ENCODE measurements at places on chromosomes 4 and X.

DNA sequence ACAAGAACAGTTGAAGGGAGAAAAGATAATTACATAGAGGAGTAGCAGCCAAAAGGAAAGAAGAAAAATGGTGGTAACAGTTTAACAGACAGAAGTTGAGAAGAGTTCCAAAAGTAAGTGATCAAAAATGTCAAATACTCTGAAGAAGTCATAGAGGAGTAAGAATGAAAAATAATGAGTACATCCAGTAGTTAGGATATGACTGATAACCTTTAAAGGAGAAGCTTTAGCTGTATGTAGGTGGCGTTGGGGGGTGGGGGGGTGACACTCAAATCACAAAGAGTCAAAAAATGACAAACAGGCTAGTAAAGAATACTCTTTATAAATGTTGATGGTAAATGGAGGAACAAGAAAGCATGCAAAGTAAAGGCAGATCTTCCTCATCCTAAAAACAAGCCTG lies 40.6 kb downstream of the RAB33A start:
- no peak for DNase-seq

DNA sequence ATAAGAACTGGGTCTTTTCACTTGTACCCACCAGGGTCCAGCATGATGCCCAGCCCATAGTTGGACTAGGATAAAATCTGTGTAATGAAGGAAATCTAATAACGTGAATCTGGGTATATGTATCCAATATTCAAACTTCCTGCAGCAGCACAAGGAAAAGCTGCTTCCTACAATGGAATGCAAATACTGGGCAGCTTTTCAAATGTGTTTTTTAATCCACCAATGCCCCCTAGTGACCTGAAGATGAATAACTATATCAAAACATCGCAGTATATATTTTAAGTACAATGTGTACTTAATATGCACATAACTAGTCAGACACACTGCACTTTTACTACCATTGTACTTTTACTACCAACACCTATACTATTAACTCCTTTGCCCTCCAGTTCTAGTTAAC lies 5.3 kb downstream of the APOO start:
- no peak for DNase-seq

DNA sequence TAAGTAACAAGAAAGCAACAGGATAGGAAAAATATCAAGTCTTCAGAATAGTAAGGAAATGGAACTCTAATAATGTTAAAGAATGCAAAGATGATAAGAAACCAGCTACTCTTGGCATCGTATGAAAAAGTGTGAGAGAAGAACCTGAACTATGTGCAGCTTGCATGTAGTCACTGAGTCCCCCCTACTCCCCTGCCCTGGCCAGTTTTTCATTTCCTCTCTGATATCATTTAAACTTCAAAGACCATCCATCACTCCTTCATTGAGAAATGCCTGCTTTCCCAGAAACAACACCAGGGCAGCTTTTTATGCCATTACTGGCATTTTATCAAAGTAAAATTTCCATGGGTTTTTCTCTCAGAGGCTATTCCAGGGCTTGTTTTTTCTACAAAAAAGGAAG lies 28.1 kb downstream of the INPP4B start:
- DNase-seq = no peak

DNA sequence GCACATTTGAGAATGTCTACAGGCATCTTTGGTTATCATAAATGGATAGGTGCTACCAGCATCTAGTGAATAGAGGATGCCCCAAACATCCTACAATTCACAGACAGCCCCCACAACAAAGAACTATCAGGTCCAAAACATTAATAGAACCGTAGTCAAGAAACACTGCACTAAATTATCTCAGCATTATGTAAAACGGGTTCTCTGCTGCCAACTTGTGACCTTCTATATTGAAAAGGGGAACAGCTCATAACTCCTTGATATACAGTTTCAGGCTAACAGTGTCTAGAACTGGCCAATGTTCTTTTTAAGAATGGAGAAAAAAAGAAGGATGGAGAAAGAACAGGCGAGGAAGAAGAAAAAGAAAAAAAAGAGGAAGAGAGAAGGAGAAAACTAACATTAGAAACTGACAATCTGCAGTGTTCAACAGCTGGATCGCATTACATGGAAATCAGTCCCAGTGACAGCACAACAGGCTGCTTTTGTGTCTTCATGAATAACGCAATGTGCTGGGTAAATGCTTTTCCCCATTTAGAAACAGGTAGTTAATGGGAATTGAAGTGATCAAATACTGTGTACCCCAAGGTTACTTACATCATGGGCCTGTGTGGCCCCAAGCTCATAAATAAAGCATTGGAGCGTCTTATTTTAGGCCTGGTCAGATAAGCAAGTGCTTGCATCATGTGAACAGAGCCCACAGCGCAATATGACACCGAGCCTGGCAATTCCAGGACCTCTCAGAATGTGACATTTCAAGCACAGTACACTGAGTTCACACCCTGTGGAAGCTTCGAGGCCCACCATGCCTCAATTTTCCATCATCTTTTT lies 339.5 kb downstream of the DHX15 start:
- DNase-seq = no peak

- no peak for DNase-seq
Observed at GRCh38 chrX:22121161-22121560, 89.0 kb downstream of the PHEX start.

- no peak for DNase-seq
Observed at GRCh38 chrX:1419545-1420355, 27.8 kb upstream of the SLC25A6 start.

- DNase-seq = no peak
Observed at GRCh38 chr4:55356991-55357461, 11.0 kb downstream of the SRD5A3 start.

- no peak for DNase-seq
Observed at GRCh38 chr4:4417886-4418285, 31.0 kb downstream of the NSG1 start.

DNA sequence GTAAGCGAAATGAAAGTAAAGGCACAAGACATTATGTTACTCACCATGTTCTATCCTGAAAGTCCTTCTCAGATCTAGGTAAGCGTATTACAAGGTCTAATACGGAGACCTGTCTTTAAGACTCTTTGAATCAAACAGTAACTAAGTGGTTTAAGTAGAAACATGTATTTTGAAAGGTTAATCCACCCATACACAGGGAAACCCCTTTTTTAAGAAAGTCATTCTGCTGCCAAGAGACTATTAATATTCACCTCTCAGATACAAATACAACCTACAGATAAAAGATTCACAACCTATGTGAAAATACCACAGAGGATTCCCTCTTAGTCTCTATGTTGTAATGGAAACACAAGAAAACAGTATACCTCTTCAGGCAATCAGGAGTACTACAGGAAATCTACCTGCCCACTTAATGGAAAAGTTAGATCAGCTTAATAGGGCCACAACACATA lies 63.2 kb upstream of the TNIP3 start:
- no peak for DNase-seq

DNA sequence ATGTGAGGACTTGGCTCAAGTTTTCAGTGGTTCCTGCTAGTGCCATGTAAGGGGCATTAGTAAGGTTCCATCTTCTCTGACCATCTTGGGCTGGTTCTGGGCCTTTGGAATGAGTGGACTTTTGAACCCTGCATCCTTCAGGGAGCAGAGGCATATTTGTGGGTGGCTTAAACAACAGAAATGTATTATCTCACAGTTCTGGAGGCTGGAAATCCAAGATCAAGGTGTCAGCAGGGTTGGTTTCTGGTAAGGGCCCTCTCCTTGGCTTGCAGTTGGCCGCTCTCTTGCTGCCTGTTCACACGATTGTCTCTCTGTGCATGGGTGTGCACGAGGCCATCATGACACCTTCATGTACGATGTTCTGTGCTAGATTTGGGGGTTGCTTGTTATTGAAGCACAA lies 21.3 kb downstream of the CCKAR start:
- DNase-seq = no peak

- DNase-seq = no peak
Observed at GRCh38 chrX:40298572-40299479, 201.1 kb upstream of the BCOR start.

DNA sequence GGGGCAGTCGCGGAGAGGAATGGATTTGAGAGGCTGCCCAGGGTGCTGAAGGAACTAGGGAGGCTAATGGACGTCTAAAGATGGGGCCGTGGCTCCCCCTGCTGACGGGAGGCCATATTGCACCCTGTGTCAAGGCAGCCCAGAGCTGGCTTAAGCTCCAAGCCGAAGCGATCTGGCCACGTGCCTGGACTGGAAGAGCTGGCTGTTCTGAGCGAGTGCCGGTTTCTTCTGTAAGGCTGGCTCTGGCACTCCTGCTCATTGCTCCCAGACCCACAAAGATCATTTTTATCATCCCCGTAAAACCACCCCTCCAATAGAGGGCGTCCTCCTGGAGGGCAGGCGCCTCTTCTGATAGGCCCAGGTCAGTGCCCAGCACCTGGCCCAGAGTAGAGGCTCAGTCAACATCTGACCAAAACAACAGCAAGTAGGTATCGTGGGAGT lies 5.6 kb downstream of the PNCK start:
- peak; percentile 81 for DNase-seq

DNA sequence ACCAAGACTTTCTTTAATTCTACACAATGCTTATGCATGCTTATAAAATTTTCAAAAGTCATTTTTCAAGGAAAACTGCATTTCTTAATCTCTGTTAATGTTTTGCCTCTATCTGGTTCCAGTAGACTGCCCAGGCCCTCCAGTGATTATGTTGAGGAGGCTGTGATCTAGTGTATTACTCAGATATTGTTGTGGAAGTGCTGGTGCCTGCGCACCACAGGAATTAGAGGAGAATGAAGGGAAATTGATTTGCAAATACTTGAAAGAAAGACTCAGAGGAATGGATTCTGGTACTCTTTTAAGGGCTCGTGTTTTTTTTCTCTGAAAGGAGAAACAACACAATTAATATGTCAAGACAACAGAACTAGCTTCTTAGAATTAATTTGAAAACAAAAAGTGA lies 1015.1 kb downstream of the RPA4 start:
- no peak for DNase-seq

DNA sequence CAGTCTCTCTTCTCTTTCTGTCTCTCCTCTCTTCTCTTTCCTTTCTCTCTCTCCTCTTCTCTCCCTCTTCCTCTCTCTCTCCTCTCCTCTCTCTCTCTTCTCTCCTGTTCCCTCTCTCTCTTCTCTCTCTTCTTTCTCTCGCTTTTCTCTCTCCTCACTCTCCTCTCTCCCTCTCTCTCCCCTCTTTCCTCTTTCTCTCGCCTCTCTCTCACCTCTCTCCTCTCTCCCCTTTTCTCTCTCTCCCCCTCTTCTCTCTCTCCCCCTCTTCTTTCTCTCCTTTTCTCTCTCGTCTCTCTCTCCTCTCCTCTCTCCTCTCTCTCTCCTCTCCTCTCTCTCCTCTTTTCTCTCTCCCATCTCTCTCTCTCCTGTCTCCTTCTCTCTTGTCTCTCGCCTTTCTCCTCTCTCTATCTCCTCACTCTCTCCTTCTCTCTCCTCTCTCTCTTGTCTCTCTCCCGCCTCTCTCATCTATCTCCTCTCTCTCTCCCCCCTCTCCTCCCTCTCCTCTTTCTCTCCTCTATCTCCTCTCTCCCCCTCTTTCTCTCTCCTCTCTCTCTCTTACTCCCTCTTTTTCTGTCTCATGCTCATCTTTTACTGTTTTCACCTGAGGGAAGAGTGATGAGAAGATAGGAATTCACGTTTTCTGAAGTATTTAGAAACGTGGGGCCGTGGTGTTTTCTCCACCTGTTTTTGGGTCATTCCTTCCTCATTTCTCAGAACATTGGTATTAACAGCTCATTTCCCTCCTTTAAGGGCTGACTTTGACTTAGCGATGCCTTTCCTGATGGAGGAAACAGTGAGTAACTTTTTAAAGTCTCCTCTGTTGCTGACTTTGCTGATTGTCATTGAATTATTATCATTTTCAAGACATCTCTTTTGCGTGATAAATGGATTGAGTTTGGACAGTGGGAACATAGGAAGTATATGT lies 80.6 kb upstream of the CD99 start:
- DNase-seq = no peak

GRCh38 chrX:148501386-148502066 lies 1.1 kb downstream of the AFF2 start:
- no peak for DNase-seq

DNA sequence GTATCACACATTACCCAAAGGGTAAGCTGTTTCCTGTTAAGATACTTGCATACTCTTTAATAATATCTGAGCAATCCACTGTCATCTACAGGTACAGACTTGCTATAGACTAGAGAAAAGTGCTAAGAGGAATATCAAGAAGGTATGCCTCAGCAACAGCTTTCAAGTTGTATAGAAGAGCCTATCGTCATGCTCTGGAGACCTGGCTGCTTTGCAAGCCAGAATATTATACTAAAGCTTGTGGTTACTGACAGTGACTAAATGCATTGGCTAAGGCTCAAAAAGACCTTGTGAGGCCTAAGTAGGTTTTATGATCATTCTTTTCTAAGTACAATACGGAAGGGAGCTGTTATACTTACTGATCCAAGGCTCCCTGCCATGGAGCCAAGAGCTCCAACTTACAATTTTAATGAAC lies 11.3 kb downstream of the LAMP2 start:
- no peak for DNase-seq

GRCh38 chr4:87864321-87864720 lies 31.6 kb downstream of the MEPE start:
- no peak for DNase-seq

DNA sequence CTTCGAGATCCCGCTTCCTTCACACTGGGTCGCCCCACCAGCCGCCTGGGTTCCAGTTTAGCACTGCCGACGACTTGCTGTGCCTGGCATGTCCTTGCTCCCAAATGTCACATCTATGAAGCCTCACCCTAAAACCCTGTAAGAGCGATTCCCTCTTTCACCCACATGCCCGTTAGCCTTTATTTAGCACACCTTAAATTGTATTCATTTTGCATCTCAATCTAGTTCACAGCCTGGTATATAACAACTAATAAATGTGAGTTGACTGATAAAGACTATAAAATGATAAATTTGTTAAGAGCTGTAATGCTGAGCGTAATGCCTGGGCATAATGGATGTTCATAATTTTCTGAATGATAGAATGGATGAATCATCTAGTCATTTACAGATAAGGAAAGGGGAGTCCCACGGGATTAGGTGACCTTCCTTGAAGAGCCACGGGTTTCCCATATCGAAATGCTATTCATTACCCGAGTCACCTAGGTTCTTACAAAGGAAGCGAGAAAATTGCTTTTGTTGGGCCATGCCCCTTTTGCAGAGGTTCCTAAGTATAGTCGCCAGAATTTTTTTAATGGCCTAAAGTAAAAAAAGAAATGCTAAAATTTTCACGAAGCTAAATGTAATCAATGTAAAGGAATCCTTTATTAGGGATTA lies 1.1 kb upstream of the AP1S2 start:
- DNase-seq = no peak
